Dermis blood vessel endothelial cell (primary cell): ENCODE measurements at places on chromosomes 13 and 19. TPM values are rescaled to one million over a fixed set of nuclear protein-coding genes. Genes with fewer than 3 reads are reported as not detected.
A peak's percentile ranks its signal among the peaks of the same experiment; 100 is the strongest.

DNA sequence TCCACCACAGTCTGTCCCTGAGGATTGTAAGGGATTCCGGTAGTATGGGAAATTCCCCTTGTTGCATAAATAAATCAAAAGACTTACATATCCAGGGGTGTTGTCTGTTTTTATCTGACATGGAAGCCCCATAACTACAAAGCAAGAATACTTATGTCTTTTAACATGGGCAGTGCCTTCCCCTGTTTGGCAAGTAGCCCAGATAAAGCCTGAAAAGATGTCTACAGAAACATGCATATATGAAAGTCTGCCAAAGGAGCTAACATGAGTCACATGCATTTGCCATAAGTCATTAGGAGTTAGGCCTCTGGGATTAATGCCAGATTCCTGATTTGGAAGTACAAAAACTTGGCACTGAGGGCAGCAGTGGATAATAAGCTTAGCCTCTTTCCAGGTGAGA, 62.1 kb downstream of the ZNF737 start:
- no peak for DNase-seq

The SIGLEC11 gene
- total RNA-seq, result not detected in 2 replicates

DNA sequence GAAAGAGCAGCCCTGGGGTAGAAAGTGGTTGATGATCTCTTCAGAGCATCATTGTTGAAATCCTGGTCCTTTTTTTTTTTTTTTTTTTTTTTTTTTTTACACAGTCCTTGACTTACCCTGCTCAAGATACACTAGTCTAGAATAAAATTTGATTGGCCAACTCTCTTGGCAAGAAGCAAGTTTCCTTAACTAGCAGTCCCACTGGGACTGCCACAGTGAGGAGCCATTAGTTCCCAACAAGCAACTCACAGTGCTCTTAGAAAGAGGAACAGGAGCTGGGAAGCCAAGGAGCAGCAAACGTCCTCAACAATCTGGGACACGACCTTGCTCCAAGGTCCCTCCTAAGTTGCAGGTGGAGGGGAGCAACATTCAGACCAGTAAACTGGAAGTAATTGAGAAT, 47.9 kb upstream of the INTS6 start:
- no peak for DNase-seq

DNA sequence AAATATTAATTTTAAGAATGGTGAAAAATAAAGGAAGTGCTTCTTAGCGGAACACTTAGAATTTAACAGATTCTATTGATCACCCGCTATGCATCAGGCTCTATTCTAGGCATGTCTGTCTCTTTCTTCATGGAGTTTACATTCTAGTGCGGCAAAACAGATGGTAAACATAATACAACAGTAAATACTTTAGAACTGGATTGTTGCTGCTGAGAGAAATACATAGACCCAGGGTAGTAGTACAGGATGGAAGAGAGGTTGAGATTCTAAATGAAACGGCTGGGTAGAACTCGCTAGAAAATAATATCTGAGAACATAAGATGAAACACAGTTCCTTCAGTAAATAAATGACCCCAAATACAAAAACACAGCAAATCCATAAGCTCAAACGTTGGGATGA, 498.7 kb downstream of the MYO16 start:
- no peak for DNase-seq

DNA sequence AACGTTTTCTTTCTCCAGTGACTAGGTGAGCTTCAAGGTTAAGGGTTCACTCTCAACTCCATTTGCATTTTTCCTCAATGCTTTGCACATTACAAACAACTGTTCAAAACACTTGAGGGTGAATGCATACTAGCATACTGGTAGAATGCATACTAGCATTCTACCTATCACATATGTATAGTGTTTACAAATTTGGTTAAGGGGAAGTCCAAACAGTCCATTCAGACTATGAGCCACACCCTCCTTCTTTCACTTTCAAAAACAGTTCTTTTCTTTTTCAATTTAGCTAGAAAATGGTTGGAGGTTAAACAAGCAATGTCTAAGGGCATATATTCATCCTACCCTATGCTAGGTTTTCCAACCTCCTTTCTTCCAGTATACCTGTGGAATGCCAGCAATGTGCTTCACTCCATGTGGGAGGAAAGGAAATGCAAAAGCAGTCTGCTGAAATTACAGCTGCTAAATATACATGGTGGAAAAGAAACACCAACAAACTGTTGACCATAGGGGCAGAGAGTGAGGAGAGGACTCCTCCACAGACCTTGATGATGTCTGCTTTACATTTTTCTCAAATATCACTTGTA, 102.6 kb downstream of the DOCK9 start:
- no peak for DNase-seq

- no peak for DNase-seq
Observed at GRCh38 chr19:40620161-40620485, 19.0 kb downstream of the LTBP4 start.

- DNase-seq, result no peak
Observed at GRCh38 chr19:51726049-51726448, 2.3 kb upstream of the HAS1 start.

- DNase-seq, result peak; percentile 32
Observed at GRCh38 chr19:48190288-48190884, 19.9 kb downstream of the ZSWIM9 start.
